Stimulated activated CD8-positive, alpha-beta memory T cell treated with anti-CD3 and anti-CD28 coated beads, Interleukin-4, amount 100 ng/mL, for 4 hours (primary cell): ENCODE measurements at places on chromosomes 1 and 21.

- no peak for DNase-seq
Measured at GRCh38 chr1:22921452-22922126, 51.1 kb downstream of the LACTBL1 start.

DNA sequence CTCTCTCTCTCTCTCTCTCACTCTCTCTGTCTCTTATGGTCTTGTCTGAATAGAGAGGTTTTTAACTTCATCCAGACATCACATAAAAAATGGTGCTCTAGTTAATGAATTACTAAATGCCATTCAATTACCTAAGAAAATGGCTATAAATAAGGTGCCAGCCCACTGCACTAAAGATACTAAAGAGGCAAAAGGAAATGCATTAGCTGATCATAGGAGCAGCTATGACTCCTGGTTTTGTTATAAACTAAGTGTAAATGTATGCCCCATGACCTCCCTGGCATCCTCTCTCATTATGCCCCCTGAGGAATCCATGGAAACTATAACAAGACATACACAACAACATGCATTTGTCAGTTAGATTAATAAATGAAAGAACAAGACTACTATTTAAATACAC is 57.5 kb upstream of the PDC start:
- DNase-seq, result no peak

DNA sequence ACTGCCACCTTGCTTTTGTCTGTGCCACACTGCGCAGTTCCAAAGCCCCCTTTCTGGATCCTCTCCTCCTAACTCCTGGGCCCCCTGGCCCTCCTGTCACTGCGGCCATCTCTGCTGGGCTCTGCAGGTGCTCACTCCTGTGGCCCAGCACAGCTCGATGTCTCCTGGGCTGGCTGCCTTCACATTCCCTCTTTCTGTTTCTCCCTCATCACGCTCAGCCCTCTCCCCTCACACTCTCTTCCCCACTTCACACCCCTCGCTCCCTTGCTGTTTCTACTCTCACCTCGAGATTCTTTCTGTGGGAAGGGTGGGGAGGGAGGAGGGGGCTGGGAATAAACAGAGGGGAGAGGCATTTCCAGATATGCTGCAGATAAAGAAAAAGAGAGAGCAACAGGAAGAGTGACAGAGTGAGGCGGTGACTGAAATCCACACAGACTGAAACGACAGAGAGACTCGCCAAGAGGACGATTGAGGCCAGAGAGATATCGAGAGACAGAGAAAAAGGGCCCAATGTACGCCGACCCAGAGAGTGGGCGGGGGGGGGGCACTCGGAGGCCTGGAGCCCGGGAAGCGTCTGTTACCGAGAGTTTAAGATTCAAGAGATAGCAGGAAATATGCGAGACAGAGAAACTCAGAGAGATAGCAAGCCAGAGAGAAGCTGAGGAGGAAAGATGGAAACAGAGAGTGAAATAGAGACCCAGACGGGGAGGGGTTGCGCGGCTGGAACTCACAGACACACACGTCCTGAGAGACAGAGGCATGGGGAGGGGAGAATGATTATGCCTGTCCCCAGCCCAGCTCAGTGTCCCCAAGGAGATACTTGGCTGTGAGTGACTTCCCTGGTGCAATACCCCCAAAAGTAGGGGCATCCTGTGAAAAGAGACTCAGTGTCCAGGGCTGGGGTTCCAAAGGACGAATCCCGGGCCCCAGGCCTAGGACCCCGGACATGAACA is 666 bp downstream of the CSF3R start:
- DNase-seq, result no peak

- no peak for DNase-seq
Measured at GRCh38 chr21:27078915-27079314, 112.0 kb upstream of the ADAMTS5 start.

GRCh38 chr1:211874521-211875347 is 44.2 kb upstream of the LPGAT1 start:
- DNase-seq, result no peak

GRCh38 chr1:110645821-110646735 is 28.7 kb downstream of the KCNA3 start:
- no peak for DNase-seq

- DNase-seq, result no peak
Measured at GRCh38 chr1:113641396-113641795, 117.9 kb downstream of the PHTF1 start.

- no peak for DNase-seq
Measured at GRCh38 chr1:185473186-185473585, 156.1 kb upstream of the IVNS1ABP start.

DNA sequence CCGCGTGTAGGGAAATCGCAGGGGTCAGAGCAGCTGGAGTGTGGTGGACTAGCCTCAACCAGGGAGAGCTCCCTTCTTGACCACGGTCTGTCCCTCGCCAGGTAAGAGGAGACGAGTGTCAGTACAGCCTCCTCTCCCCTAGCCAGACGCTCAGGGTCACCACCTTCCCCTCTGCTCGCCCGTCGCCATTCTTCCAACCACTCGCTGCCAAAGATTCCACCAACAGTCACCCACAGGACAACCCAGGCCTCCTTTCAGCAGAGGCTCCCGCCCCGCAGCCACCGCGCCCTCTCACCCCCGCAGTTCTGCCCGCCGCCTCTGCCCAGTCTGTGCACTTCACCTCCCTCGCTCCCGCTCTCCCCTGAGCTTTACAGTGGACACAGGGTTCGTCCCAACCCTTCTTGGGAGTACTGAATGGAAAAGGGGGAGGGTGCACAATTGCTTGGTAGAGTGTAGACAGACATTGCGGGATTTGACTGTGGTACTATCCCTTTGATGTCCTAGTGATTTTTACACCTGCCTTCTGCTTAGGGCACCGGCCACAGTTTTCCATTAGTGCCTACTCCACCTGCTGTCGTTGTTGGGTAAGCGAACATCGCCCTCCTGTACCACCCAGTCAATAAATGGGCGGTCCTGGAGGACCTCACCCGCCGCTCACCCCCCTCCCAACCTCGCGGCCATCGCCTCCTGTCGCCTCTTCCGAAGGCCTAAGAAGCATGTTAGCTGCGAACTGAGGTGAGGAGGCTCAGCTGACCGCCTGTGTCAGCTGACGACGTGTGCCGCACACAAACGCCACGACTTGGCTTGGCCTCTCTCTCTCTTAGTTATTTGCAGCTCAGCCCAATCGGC is 9.2 kb upstream of the NBPF11 start:
- DNase-seq, result no peak

DNA sequence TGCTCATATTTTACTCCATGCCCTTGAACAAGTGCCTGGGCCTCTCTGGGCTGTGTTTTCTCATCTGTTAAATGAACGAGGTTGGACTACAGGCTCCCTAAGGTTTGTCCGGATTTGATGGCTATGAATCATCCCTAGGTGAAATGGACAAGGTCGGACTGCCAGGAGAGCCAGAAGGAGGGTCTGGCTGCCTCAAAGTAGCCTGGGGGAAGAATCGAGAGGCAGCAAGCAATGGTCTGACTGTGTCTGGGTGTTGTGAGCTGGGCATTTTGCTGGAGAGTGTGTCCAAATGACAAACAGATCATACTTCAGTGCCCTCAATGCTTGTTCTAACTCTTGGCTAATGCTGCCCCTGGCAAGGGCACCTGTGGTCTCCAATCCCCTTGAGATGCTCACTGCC is 730.9 kb downstream of the PTPRU start:
- no peak for DNase-seq

DNA sequence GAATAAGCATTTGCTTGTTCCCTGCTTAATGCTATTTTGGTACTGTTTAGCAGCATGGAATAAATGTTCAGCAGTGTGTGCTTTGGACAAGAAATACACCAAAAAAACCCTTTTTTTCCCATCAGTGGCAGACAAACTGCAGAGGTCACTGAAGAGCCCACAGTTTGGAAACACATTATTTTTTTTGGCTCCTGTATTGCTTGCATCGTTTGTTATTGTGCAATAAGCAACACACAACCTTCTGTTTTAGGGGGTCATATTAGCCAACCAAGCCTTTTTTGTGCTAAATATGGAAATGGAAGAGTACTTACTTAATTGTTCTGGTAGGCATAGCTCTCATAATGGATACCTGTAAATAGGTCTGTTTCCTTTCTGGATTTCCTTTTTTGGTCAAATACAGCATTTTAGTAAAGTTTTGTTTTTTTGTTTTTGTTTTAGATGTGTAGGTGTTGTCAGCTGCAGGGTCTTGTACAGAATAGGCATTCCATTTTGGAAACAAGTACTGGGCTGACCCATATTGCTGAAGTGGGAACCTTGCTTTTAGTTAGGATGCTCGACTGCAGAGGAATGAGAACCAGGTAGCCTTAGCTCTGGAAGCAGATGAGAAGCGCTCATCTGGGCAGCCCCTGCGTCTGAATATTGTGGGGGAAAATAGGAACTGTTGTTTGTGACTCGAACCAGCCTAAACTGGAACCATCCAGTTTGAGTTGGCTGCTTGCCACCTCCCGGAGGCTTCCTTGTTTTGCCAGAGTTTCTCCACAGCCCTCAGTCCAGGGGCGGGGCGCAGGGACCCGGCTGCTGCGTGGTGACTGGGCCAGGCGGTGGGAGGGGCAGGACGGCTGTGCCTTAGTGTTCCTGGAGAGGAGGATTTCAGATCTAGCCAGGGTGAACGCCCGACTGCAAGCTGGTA is 38.4 kb downstream of the SPEN start:
- peak; percentile 10 for DNase-seq

DNA sequence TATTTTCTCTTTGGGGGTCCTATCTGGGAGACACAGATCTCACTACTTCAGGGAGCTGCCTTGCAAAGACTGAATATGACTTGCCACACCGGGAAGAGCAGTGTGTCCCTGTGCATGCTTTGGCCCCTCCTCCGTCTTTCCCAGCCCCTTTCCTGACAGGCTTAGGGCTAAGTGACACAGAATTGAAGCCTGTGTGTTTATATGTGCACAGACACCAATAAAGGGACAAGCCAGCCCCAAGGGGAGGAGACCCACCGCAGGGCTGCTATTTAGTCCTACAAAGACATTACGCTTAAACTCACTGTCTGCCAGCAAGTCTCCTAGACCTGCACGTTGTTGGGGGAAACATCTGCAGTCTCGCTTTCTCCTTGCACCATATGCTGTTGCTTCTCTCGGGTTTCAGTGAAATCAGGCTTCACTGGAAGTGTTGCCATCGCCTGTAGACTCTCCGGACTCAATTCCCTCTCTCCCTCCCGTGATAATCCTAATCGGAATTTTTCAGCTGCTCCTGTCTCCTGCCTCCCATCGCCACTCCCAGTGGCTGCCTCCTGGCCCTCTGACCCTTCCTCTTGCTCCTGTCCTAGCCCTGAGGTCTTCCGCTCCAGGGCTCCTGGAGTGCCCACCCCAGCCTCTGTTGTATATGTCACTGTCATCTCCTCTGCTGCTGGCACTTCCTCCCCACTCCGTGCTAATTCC is 58.5 kb upstream of the LRRC53 start:
- DNase-seq, result no peak

- no peak for DNase-seq
Measured at GRCh38 chr1:27687906-27688305, 15.9 kb upstream of the IFI6 start.

DNA sequence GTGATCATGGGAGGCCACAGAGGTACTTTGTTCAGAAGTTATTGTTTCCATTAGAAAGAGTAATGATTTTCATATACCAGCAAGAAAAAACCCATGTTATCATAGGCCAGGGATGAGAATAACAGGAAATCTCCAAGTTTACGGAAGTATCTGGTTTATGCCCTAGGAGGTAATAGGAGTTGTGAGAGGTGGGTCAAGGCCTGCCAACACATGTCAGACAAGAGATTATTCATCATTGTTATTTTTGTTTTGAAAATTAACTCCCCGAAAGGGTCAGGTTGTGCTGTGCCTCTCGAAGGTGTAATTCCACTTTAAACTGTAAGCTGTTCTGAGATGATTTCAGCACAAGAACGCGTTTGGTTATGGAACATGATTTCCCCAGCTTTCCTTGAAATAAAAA is 218.4 kb downstream of the CAMTA1 start:
- DNase-seq, result no peak

DNA sequence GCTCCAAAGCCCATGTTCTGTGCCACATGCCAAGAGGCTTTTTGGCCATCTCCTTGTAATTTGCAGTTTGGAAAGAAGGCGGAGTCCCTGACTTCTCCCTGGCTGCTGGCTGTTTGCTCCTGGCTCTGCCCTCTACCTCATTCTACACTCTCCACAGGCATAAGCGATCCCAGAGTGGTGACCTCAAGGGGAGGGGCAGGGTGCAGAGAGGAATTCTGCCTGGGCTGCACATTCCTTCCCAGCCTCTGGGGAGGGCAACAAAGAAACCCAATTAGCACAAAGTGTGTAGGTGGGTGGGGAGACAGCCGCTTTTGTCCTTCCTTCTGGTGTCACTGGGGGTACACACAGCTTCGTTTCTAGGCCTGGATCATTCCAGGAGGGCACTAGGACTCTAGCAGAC is 95.3 kb downstream of the HIVEP3 start:
- no peak for DNase-seq

DNA sequence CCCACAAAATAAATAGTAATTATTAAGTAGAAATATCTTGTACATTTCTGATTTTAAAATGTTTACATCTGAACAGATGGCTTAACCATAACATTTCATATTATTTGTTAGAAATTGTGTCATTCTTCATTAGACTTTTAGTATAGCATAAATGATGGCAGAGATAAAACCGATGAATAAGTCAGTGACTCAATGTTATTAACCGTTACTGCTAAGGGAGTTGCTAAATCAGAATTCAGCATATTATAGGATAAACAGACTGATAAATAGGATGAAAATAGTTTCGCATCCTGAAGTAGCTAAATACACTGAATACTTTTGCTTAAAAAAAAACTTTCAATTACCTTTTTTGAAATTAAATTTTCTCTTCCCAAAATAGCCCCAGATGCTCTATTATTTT is 610.6 kb upstream of the ZP4 start:
- no peak for DNase-seq

- DNase-seq, result no peak
Measured at GRCh38 chr21:16532840-16533239, 803.1 kb downstream of the USP25 start.

- no peak for DNase-seq
Measured at GRCh38 chr1:7623842-7624241, 147.3 kb upstream of the VAMP3 start.

- no peak for DNase-seq
Measured at GRCh38 chr1:109185990-109186732, 27.6 kb upstream of the SARS1 start.

DNA sequence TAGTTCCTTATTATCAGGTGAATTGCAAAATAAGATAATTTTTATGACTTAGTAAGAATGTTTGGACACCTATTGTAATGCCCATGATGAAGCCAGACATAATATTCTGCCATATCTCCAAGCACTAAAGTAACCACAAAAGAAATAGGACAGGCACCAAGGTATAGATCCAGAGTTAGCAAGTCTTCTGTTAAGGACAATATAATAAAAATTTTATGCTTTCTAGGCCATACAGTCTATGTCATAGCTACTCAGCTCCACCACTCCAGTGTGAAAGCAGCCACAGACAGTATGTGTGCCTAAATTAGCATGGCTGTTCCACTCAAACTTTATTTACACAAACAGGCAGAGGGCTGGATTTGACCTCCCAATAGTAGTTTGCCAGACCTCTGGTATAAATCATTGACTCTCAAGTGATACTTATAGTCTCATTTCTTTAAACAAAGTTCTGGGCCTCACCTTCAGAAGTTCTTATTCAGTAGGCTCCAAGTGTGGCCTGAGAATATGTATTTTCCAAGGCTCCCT is 88.3 kb downstream of the SCMH1 start:
- DNase-seq, result no peak

- no peak for DNase-seq
Measured at GRCh38 chr1:28209700-28210099, 23.1 kb downstream of the DNAJC8 start.
